ENCODE measurements at places on chromosomes 6 and 20.
A peak's percentile ranks its signal among the peaks of the same experiment; 100 is the strongest.

DNA sequence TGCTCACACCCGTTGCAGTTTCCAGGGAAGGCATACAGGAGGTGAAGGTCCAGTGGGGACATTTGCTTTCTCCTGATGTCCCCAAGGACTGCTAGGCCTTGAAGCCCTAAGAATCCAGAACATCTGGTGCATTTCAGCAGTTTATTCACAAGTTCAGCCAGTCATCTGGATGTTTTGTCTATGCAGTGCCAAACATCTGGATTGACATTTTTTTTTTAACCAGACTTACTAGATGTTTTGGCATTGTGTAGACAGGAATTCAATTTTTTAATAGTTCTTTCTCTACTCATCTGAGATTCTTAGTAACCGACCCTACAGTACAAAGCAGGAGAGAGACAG is 256.2 kb downstream of the CLIC5 start:
- DNase-seq, result no peak

- no peak for DNase-seq
Observed at GRCh38 chr20:46563860-46564221, 13.4 kb upstream of the OCSTAMP start.

GRCh38 chr6:163702736-163703135 is 288.2 kb downstream of the QKI start:
- DNase-seq, result no peak

DNA sequence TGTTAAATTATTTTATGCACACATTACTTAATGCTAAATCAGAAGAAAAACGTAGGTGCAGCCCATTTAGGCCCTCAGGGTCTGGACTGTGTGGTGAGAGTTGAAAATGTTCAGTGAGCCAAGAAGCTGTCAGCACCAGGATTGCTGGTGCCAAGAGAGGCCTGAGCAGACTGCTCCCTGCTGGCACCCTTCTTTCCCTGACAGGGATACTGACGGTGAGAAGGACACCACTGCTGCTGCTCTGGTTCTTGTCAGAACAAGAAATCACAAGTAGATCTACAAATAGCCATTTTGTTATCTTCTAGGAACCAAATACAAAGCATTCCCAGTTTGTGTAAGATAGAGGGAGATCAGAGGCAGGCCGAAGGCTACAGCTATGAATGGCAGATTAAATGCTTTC is 48.7 kb upstream of the CRISP1 start:
- DNase-seq, result no peak

GRCh38 chr6:156919370-156919769 is 142.2 kb downstream of the ARID1B start:
- no peak for DNase-seq

DNA sequence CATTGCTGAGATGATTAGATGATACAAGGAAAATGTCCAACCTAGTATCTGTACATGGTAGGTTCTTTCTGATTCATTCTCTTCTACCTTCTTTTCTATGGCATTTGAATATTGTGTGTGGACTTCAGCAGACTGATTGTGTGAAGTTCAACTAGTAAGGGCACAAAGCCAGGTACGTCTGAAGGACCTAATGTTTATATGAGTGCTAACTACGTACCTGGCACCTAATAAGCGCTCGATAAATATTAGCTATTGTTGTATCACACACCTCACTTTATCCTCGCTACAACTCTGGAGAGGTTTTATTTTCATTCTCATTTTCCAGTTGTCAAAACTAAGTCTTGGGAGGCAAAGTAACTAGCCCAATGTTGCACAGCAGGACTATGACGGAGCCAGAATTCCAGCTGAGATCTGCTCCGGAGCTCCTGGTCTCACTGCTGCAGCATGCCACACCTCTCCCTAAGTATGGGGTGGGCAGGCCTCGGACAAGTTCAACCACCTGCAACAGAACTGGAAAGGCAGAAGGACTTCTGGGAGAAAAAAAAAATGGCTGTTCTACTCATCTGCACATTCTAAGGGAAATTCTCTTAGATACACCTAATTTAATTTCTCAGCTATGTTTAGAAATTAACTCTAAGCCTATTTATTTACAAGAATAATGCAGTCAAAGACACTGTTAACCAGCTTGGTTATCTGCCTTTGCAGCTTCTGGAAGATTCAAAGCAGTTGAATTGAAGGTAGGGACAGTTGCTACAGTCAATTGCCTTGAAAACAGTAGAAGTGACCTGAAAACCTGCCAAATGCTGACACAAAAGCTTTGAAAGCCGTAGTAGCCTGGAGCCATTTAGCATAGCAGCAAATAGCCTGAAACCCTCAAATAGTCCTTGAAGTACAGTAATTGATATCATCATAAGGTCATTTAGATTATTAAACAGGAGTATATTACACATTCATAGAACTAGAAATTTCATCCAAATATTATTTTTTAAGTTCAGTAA is 165.0 kb downstream of the PDE7B start:
- no peak for DNase-seq

- DNase-seq, result no peak
Observed at GRCh38 chr6:72683797-72684196, 61.9 kb downstream of the KCNQ5 start.

DNA sequence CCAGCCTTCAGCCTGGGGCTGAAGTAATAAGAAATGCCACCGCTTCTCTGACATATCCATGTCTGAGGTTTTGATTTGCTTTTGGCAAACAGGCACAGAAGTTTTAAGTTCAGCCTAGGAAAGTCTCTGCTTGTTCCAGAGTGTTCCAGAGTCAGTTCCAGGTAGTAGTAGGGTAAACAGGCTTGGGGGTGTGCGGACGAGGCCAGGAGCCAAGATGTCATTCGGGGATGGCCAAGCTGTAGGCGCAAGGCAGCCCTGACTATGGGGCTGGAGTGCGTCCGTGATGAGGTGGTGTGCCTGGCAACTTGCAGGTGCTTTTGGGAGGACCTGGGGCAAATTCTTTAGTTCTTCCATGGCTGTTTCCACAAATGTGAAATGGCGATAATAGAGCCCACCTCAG is 60.3 kb downstream of the IRF4 start:
- DNase-seq, result no peak

DNA sequence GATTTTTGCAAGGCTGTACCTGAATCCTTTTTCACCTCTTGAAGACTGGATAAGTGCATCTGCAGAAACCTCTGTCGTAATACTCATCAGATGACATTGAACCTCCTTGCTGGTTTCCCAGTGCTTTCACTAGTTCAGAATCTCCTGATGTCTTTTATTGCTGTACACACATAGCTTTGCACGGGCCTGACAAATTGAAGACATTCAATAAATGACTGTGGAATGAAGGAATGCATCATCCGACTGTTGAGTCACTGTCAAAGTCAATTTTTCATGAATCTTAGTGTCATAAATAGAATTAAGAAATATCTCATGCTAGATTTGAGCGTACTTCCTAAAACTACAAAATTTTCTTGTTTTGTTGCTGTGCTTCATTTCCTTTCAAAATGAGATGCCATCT is 598.2 kb upstream of the MAP3K7 start:
- DNase-seq, result no peak

DNA sequence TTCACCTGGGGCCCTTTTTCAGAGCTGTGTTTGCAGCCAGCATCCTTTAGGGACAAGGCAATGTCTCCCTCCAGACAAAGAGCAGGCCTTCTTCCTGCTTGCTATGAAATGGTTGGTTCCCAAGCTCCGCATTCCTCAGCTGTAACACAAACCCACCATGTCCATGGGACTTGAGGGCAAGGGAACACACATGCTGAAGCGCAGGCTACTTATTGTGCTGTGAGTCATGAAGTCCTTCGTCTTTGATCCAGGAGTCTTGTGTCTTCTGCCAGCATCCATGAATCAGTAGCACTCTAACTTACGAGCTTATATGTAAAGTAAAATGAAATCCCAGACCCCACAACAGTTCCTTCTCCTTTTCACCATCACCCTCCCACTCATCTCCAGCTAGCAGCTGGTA is 59.0 kb downstream of the ANKRD60 start:
- DNase-seq, result no peak

DNA sequence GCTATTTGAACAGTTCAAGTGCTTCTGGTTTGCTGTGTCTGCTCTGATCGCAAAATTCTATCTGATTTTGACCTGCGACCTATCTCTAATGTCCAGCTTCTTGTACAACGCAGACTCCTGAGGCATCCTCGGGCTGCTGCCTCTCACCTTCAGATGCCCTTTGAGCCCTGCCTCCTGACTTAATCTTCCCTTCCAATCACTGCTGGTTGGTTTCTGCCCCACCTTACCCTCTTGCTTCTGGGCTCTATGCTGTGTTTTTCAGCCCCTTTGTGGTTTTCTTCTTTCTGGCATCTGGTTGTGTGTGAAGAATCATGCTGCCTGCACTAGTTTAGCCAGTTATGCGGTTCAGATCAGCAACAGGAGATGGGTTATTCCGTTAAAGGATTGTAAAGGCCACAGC is 131.2 kb upstream of the THEMIS start:
- no peak for DNase-seq

DNA sequence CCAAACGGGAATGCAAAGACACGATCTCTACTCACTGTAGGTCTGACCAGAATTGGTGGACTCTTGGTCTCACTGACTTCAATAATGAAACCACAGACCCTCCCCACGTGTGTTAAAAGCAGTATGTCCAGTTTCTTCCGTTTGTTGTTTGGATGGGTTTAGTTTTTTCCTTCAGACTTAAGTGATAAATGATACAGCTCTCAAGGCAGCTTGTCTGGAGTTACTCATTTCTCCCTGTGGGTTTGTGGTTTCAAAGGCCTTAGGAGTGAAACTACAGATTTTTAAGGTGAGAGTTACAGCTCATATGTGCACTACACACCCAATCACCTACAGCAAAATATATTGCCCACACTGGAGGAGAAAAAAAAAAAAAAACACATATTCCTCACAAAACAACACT is 86.7 kb upstream of the STMND1 start:
- DNase-seq, result no peak

- no peak for DNase-seq
Observed at GRCh38 chr6:131317516-131317915, 182.2 kb downstream of the AKAP7 start.

DNA sequence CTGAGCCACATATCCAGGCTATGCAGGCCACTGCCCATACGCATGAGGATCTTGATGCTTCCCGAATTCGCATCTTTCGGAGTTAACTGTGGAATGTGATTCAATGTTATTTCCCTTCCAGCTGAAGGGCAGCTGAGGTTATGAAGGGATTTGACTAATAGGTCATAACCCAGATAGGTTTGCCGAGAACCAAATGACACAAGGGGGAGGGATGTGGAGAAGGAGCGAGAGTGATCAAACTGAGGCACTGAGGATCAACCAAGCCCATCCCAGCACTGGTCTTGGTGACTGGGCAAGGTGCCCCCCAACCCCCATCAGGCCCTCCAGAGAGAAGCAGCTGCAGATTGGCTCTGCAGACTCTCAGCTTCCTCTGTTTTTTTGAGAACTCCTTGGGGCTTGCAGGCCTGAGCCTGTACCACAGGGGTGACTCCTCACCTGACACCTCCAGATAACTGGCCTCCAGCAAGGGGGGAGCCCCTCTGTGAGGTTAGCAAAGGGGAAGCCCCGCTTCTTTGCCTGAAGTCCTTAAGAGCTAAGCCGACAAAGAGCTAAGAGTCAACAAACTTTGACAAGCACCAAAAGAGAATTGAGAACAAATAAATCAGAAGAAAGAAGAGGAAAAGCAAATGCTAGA is 185.9 kb downstream of the PDE7B start:
- DNase-seq, result peak; percentile 43
